Nephron progenitor cell (in vitro differentiated cells): ENCODE measurements at places on chromosomes 3 and 15.

DNA sequence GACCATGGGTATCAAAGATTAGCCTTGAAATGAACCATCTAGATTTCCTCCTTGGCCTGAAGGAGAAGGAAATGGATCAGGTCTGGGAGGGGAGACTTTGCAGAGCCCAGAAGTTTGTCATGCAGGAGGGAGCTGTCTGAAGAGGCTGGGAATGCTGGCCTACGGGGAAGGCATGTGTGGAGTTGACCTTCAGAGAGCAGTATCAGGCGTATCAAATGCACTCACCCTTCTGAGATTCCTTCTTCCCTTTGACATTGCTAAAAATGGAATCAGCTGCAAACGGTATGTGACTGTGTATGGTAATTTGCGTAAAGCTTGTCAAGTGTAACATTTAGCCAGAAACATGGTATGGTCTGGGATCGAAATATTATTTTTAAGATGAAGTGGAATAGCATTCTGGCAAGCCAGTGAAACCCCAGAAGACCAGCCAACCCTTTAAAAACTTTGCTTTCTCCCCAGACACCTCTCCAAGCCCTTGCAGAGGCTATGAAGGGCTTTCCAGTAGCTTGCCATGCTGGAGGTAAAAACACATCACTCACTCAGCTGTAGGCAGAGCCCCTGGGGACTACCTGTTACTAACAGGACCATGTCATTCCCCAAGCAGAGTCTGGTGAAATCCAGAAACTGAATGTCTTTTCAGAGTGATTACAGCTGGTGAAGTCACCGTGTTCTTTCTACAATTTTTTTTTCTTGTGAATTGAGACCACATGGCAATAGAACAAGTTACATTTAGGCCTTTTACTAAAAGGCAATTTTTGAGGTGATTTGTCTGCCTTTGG is 174.7 kb upstream of the SLC24A5 start:
- DNase-seq: no peak

DNA sequence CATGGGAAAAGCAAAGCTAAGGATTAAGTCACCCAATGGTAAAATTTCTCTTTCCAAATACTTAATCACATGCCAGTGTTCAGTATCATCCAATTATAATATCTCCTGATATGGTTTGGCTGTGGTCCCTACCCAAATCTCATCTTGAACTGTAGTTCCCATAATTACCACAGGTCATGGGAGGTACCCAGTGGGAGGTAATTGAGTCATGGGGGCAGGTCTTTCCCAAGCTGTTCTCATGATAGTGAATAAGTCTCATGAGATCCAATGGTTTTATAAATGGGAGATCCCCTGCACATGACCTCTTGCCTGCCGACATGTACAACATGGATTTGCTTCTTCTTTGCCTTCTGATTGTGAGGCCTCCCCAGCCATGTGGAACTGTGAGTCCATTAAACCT is 26.1 kb upstream of the NMB start:
- no peak for DNase-seq

DNA sequence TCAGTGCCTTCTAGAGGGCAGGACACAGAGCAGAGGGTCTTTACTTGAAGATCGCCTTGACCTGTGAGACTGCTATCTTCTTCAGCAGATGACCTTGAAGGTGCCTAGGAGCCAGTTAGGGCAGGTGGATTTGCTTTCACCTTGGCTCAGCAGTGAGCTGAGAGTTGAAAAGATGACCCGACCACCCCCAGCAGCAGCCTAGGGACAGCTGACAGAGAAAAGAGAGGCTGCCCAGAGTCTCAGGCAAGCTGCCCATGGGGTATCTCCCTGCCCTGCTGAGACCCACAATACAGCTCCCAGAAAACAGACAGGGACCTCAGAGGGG is 453 bp upstream of the LTF start:
- no peak for DNase-seq

GRCh38 chr15:28899061-28899738 is 13.4 kb downstream of the APBA2 start:
- no peak for DNase-seq

GRCh38 chr3:123802007-123802625 is 82.0 kb downstream of the MYLK start:
- no peak for DNase-seq

- DNase-seq: no peak
Measured at GRCh38 chr3:172398484-172398883, 49.8 kb downstream of the GHSR start.

- DNase-seq: peak; percentile 37
Measured at GRCh38 chr3:123194552-123194951, 7.2 kb upstream of the SEC22A start.

DNA sequence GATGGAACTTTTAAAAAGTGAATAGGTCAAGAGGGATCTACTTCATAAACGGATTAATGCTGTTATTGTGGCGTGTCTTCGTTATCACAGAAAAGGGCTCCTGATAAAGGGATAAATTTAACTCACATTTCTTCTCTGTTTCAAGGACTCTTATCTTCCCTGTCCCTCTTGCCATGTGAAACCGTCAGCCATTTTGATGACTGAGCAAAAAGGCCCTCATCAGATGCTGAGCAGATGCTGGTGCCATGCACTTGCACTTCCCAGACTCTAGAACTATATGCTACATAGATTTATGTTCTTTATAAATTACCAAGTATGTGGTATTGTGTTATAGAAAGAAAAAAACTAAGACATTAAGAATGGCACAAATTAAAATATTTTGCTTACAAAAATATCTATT is 1011.8 kb upstream of the GBE1 start:
- no peak for DNase-seq

- peak; percentile 29 for DNase-seq
Measured at GRCh38 chr3:127970966-127971592, 56.0 kb downstream of the KBTBD12 start.

DNA sequence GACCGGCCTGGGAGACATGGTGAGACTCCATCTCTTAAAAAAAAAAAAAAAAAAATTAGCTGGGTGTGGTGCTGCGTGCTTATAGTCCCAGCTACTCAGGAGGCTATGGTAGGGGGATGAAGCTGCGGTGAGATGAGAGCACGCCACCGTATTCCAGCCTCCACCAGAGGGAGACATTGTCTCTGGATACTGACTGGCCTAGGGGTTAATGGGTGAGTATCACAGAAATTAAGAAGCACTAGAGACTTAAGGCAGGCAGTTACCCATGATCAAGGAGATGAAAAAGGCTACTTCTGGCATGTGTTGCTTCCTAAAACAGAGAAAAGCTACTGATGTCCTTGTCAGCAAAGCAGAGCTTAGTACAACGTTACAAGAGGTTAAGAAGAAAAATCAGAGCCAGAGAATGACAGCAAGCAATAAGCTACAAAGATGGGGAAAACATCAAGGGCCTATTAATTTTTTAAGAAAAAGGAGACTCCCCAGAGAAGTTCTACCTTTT is 8.6 kb downstream of the TFRC start:
- peak; percentile 65 for DNase-seq

- no peak for DNase-seq
Measured at GRCh38 chr3:115363071-115363470, 216.0 kb upstream of the ZBTB20 start.

DNA sequence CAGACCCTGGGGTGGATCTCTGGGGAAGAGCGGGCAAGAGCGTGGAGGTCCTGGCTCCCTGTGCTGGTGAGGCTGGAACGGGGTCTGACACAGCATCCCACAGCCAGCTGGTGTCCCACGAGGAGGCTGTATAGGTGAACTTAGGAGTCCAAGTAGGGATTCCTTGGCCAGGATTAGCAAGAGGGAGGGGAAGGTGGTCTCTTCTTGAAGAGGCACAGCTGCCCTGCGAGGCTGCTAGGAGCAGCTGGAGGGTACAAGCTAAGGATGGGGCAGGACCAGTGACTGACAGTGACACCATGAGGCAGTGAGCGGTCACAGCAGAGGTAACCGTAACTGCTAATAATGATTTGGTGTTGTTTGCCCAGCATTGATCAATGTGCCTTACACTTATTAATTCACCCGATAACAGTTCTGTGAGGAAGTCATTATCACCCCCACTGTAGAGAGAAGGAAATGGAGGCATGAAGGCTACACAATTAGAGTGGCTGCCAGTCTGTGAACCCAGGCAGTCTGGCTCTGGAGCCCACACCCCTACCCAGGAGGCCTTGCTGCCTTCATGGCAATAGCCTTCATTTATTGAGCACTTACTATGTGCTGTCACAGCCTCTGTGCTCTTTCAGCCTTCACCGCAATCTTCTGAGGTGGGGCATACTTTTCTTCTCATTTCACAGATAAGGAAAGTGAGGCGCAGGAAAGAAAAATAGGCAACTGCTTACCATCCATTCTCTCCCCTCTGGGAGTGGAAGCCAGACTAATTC is 59.4 kb downstream of the TMEM44 start:
- peak; percentile 31 for DNase-seq

DNA sequence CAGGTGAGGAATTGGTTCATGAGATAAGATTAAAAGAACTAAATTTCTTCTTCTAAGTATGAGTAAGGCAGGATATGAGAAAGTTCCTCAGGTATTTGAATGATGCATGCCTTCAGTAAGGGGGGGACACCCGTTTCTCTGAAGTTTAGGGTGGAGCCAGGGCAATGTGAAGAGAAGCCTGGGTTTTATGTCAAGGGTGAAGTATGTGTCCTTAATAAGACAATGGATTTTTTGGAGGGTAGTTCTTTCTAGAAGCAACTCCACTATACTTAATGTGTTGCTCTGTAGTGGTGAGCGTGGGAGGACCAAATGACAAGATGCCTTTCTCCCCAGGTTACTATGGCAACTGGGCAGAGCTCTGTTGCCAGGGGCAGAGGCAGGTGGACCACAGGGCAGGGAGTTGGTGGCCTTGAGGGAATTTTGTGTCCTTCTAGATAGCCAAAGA is 44.0 kb downstream of the PHLDB2 start:
- DNase-seq: no peak

DNA sequence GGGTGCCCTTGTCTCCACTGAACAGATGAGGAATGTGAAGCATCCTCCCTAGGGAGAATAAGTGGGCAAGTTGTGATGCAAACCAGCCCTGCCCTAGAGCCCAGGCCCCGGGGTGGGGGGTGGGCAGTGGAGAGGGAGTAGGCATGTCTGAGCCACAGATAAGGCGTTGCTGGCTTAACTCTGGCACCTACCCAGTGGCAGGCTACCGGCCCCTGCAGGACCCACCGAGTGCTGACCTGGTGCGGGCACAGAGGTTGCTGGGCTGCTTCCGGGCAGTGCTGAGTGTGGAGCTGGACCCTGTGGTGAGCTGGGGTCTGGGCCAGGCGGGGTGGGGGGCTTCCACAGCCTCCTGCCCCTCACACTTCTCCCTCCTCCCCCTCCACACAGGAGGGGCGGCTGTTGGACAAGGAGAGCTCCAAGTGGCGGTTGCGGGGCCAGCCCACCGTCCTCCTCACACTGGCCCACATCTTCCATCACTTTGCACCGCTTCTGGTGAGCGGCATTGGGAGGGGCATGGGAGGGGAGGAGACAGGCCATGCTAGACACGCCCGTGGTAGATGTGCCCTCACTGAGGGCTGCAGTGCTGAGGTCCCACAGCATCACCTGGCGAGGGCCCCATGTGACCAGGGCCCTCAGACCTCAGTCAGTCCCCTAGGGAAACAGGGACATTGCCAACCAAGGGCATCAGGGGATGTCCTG is 10.1 kb downstream of the RNF123 start:
- no peak for DNase-seq

DNA sequence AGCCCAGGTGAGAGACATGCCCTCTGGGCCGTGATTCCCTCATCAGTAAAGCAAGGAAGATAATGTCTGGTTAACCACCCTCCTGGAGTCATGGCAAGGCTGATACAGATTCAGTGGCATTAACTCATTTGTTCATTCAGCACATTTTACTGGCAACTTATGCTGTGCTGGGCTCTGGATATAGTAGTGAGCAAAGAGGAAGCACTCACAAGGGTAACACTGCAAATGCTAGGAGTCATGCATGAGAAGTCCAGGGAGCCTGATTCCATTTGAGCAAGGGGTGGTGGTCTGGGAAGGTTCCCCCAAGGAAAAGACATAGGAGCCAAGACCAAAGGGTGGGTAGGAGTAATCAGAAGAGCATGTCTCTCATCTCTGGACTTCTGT is 50.2 kb downstream of the SMAD3 start:
- no peak for DNase-seq

DNA sequence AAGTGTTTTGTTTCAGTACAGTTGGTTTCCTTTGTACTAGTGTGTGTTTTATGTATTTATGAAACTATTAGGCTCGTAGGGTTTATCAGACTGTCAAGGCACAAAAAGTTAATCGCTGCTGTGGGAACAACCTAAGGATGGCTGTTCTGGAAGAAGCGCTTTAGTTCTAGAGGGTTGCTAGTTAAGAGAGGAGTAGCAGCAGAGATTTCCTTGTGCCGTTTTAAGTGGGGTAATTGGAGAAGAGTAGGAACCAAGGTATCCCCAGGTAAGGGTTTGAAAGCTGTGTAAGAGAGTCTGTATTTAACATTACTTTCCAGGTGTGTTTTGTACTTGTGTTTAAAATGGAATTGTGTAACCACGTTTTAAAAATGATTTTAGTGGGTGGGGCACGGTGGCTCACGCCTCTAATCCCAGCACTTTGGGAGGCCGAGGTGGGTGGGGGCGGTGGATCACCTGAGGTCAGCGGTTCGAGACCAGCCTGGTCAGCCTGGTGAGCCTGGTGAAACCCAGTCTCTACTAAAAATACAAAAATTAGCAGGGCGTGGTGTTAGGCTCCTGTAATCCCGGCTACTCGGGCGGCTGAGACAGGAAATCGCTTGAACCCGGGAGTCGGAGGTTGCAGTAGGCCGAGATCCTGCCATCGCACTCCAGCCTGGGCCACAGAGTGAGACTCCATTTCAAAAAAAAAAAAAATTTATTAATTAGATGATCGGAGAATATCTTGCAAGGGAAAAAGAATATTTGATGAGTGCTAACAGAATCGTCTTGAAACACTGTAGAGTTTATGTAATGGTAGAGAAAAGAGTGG is 2.6 kb downstream of the MORF4L1 start:
- no peak for DNase-seq

DNA sequence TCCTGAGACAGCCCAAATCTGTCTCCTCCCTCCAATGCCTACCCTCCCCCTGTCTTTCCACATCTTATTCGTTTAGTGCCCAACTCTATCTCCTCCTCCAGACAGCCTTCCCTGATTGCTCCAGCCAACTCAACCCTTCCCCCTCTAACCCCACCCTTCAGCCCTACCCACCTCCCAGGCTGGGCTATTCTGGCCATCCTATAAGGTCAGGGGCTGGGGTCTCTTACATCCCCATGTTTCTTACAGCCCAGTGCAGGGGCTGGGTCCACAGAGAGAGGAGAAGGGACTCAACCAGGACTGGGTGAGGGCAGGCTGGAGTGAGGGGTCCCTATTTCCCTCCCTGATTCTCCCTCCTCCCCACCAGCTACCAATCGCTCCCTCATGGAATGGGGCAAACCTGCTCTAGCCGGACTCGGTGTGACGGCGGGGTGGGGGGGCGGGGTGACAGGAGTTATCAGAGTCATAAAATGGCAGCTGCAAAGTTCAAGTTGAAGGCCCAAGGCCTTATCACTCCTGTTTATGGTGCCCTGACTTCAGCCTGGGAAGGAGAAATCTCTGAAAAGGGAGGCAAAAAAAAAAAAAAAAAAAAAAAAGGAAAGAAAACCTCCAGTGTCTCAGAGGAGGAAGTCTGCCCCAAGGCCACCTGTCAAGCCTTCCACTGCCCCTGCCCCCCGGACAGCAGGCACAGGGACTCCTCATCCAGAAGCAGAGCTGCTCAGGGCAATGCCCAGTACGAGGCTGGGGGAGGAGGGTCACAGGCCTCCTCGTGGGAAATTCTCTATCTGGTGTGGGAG is 2.1 kb downstream of the VIPR1 start:
- no peak for DNase-seq
